Ecto neural progenitor cell (in vitro differentiated cells): ENCODE measurements at places on chromosomes 7 and 10.
A peak's percentile ranks its signal among the peaks of the same experiment; 100 is the strongest.

DNA sequence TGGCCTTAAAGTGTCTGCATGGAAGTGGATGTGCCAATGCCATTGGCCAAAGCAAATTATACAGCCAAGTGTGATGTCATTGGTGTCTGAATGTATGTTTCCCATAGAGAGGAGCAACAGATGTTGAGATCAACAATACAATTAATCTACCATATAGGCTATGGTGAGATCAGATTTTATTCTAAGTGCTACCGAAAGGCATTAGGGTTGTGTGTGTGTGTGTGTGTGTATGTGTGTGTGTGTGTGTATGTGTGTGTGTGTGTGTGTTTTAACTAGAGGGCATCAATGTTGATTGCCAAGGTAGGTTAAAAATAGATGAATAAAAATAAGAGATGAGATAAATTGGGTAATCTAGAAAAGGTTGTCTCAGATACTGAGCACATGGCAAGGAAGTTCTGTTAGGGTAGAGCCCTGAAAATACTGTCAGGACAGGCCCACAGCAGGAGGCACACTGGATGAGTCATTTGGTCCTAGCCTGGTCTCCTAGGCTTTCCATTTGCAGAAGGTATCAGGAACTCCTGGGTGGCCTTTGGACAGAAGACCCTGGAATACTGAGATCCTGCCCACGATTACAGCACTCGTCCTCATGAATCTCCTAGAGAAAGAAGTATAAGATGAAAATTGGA is 446.0 kb upstream of the PODXL start:
- DNase-seq = no peak

DNA sequence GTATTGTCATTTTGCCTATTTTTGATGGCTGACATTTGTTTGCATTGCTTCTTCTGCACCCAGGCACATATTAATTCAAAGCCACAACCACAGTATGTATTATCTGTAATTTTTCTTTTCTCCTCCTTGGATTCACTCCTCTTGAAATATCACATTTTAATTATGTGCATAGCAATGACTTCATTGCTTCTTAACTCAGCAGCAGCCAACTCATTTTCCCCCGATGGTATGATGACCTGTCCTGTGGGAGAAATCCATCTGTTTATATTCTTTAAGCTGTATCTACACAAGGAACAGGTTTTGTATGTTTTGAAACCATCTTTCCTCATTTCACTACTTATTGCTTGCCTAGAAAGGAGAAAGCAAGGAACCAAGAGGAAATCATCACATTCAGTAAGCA is 588.8 kb downstream of the INHBA start:
- no peak for DNase-seq

DNA sequence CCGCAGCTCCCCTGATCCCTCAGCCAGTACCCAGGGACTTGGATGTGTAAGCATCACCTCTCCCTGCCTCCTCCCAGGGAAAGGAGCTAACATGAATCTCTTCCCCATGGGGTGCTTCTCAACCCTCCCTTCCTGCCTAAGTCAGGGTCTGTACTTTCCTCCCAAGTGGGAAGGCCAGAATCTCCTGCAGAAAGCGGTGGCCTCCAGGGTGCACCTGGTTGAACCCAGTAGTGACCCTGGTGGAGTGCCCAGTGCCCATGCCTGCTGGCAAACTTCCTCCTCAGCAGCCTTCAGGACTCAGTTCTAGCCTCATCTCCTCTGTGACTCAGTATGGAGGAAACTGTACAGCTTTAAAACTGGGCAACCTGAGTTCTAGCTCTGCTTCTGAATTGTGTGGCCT is 2.8 kb upstream of the LOXL4 start:
- DNase-seq = peak; percentile 33

- no peak for DNase-seq
Measured at GRCh38 chr10:33570495-33570894, 236.0 kb upstream of the NRP1 start.
